ENCODE measurements at places on chromosomes 3 and 15.

- no peak for DNase-seq
Observed at GRCh38 chr3:196537319-196537984, 22.3 kb upstream of the SMCO1 start.

GRCh38 chr3:53045518-53046170 lies at the start of gene SFMBT1:
Gene SFMBT1 (minus strand): TSS chr3:53046073. CDS start chr3:52969128, 76,945 bp downstream.
- peak; percentile 79 for DNase-seq

DNA sequence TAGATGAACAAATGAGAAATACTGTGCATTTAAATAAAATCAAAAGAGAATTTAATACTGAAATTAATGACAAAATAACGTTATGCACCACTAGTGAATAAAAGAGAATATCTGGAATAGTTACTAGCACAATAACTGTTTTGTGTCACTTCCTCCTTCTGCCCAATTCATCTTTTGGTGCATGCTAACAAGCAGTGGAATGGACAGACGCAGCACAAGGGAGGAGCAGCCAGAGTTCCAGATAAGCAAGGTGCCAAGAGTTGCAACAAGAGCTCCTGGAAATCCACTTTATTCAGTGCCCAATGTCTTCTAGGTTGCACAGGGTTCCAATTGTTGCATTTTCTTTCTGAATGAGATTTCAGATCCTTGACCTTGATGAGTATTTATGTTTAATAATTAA lies 66.5 kb upstream of the PLXND1 start:
- DNase-seq, result no peak

DNA sequence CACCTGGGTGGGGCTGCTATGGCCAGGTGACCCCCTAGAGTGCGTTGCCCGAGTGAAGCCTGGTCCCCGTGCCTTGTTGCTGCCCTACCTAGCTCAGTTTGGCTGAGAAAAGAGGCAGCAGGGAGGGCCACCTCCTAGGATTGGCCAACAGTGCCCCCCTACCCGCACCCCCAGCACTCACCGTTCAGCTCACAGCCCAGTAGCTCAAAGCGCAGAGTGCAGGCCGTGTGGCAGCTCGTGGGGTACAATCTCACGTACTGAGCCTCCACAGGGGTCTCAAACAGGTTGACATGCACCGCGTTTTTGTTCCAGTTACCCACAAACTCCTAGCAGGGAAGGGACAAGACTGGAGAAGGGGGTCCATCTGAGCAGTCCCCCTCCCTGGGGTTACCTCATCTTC lies 7.6 kb downstream of the MFGE8 start:
- DNase-seq, result no peak

DNA sequence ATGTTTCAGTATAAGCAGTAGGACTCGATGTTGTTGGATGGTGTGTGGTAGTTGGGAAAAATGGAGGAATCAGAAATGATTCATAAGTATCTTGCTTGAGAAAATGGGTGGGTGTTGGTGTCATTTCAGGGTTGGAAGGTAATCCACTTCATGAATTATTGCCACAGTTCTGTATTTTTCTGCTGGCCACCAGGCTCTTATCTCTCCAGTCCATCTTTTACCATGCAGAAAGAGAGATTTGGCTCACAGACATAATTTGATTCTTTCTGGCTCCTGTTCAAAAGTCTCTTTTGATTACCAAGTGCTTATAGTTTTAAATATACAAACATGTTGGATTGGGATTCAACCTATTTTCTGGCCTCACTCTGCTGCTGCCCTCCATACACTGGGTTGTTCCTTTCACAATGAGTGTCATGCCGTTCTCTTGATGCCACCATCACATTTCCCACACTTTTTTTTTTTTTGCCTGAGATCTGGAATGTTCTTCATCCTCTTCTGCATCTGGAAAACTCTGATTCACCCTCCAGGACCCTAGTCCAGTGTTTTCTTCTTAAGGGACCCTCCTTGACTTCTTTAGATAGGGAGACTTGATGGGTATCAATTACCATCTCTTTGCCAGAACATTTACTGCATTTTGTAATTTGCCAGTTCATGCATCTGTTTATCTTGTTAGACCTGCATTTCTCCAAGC lies 69.4 kb upstream of the GAP43 start:
- no peak for DNase-seq

DNA sequence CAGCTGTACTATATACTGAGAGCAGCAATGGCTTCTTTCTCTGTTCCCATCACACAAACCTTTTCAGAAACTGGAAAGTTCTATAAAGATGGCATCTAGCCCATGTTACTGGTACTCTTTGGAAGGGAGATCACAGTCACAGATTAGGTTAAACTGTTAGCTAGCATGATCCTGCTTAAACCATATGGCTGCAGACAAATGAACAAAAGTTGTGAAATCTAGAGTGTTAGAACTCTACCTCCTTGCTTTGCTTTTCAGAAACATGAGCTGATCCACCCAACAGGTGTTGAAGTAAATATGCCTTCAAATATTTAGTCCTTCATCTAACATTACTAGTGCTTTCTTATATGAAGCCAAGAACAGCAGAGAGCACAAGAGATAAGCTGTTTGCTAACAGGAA lies 102.6 kb downstream of the SNRK start:
- DNase-seq, result no peak

GRCh38 chr3:131453533-131453932 lies 49.2 kb downstream of the MRPL3 start:
- no peak for DNase-seq

DNA sequence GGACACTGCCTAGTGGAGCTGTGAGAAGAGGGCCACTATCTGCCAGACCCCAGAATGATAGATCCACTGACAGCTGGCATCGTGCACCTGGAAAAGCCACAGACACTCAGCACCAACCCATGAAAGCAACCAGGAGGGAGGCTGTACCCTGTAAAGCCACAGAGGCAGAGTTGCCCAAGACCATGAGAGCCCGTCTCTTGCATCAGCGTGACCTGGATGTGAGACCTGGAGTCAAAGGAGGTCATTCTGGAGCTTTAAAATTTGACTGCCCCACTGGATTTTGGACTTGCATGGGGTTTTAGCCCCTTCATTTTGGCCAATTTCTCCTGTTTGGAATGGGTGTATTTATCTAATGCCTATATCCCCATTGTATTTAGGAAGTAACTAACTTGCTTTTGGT lies 83.5 kb upstream of the P3H2 start:
- DNase-seq, result no peak

DNA sequence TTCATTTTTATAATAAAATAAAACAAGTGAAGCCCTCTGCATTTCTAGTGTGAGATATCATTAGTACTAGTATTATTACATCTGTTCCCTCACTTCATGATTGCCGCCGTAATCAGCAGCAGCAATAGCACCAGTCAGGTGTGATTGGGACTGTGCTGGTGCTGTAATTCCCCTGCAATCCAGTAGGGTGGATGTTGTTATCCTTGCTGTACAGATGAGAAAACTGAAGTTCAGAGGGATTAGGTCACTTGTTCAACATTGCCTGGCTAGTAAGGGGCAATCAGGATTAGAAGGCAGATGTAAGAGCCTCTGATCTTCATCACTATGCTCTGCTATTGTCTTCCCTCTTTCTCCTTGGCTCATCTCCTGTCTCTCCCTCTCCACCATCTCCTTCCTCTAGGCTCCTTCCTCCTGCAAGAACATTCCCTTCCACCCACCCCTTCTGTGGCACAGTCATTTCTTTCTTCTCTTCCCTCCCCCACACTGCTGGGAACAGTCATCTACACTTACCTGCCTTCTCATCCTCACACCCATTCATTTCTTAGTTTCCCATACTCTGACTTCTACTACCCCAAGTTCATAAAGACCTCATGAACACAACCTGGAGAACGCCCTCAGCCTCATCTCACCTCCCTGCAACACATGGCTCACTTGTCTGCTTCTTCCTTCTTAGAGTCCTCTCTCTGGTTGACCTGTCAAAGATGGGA lies 29.7 kb downstream of the CRYGS start:
- DNase-seq, result no peak

DNA sequence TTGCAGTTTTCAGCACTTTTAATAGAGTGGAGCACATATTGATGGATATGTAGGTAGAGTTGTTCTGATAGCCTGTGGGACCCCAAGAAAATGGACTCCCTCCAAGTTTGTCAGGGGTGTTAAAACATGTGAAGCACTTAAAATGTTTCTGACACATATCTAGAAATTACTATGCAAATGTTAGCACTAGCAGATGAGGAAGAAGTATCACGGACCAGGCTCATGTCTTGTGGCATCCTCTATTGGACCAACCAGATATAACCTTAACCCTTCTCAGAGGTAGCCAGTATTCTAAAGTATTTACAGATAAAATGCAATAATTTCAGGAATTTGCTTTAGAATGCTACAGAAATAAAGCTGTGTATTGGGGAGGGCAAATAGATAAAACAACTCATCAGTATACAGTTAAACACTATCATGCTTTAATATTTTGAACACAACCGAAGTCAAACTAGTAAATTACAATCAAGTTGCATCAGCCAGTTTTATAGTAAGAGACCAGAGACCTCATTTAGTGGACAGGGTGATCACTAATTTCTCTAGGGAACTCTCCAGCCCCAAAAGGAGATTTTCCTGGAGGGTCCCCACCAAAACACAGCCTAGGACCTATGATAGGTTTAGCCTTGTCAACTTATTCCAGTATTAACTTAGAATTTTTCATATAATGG lies 57.2 kb upstream of the FBN1 start:
- DNase-seq, result no peak

Measured in left hindlimb (tissue), 1 donor.